H1 (cell line): ENCODE measurements at places on chromosomes 11 and 22. TPM values are rescaled to one million over a fixed set of nuclear protein-coding genes. Genes with fewer than 3 reads are reported as not detected.

Gene NRIP3
- total RNA-seq, result 7.1 and 7.8 TPM in 2 replicates

Gene HORMAD2
- total RNA-seq, result not detected in 2 replicates

DNA sequence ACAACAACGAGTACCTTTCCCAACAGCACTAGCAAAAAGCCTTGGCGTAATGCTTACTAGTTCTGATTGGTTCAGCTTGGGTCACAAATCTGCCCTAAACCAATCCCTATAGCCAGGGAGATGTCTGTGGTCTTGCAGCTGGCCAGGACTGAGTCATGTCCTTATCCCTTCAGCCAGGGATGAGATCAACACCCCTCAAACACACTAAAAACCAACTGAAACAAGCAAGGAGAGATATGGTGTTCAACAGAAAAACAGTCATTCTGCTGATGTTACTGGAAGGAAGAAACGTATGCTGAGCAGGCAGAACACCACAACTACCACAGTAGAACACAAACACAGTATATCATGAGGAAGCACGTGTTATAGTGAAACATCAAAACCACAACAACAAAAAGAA lies 375.6 kb downstream of the LARGE1 start:
- H3K27ac ChIP-seq, result no peak overlapping the region
- H3K4me1 ChIP-seq, result no peaks in the 10 kb centered on the region
- H3K27me3 ChIP-seq, result no peaks in the 10 kb centered on the region

DNA sequence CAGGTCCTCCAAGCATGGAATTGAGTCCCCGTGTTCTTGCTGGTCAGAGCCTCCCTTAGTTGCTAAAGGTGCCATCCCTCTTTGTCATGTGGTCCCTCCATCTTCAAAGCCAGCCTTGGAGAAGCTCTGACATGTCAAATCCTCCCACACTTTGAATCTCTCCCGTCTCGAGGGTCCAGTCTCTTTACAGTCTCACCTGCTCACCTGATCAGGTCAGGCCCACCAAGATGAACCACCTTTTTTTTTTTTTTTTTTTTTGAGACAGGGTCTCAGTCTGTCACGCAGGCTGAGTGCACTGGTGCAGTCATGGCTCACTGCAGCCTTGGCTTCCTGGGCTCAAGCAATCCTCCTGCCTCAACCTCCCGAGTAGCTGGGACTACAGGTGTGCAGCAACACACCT lies 100.3 kb upstream of the PRR5 start:
- no peak overlapping the region for H3K4me3 ChIP-seq
- no peak overlapping the region for H3K27ac ChIP-seq
- H3K36me3 ChIP-seq, result no peaks in the 10 kb centered on the region
- H3K27me3 ChIP-seq, result no peaks in the 10 kb centered on the region
- DNase-seq, result no peak

GRCh38 chr11:32561835-32562234 lies 21.8 kb upstream of the EIF3M start:
- no peak overlapping the region for H3K27ac ChIP-seq
- H3K4me1 ChIP-seq, result no peaks in the 10 kb centered on the region
- no peak overlapping the region for H3K4me3 ChIP-seq

- H3K4me1 ChIP-seq, result peaks cover 2% of the 10 kb centered on the region
- no peaks in the 10 kb centered on the region for H3K27me3 ChIP-seq
- H3K27ac ChIP-seq, result no peak overlapping the region
- no peak for DNase-seq
- H3K36me3 ChIP-seq, result no peaks in the 10 kb centered on the region
These were observed 203.4 kb downstream of the TBC1D22A start for GRCh38 chr22:46965555-46966494.

DNA sequence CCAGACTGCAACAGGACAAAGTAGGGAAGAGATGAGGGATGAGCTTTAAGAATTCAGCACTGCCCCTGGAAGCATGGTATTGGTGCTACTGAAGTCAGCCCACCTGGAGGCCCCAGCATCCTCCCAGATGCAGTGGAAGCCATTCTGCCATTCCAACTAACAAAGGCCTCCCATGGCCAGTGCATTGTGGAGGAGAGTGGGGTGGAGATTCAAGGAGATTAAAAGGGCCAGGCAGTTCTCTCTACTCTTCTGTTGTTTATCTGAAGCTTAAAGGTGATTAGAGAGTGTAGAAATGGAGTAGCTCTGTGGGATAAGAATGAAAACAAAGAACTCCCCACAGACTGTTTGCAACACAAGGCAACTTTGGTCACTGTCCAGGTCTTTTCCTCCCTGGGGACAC lies 24.1 kb upstream of the TSKU start:
- H3K36me3 ChIP-seq, result no peaks in the 10 kb centered on the region
- no peak for DNase-seq
- no peaks in the 10 kb centered on the region for H3K27me3 ChIP-seq
- peaks cover 5% of the 10 kb centered on the region; the same call in 1 of the 2 replicates for H3K4me1 ChIP-seq
- H3K4me3 ChIP-seq, result no peak overlapping the region
- no peak overlapping the region for H3K27ac ChIP-seq

DNA sequence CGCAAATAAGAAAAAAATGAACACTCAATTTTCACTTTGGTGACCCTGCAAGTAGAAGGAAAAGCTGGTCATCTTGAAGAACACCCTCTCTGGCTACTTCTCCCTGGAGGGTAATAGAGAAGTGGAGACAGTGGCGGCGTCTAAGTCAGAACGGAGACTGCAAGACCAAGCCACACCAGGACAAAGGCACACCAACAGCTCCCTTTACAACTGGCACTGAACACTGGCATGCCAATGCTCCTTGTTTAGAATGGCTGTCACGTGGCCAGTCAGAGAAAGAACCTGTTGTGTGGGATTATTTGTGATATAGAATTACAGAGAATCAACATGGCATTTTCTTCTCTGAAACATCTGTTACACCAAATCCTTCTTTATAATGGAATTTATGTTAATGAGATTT lies 61.3 kb upstream of the YPEL1 start:
- no peak overlapping the region for H3K4me3 ChIP-seq
- no peak overlapping the region for H3K27ac ChIP-seq
- H3K36me3 ChIP-seq, result peaks cover 5% of the 10 kb centered on the region
- DNase-seq, result no peak

DNA sequence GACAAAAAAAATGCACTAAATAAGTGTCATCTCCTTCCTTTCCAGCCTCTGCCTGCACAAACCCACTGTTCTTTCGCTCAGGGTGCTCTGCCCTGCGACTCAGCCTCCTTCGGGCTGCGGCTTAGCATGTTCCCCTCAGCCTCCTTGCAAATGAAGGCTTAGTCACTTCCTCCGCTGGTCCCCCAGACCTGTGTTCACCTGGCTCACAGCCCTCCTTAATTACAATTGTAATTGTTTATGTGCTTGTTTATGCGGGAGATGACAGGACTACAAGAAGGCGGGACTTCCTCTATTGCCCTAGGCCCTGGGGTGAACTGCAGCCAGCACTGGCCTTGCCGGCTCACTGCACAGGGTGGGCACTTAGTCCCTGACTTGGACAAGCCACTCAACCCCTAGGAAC lies 303.6 kb downstream of the KIRREL3 start:
- H3K4me1 ChIP-seq, result no peaks in the 10 kb centered on the region
- H3K27ac ChIP-seq, result no peak overlapping the region
- H3K4me3 ChIP-seq, result no peak overlapping the region
- H3K27me3 ChIP-seq, result no peaks in the 10 kb centered on the region

DNA sequence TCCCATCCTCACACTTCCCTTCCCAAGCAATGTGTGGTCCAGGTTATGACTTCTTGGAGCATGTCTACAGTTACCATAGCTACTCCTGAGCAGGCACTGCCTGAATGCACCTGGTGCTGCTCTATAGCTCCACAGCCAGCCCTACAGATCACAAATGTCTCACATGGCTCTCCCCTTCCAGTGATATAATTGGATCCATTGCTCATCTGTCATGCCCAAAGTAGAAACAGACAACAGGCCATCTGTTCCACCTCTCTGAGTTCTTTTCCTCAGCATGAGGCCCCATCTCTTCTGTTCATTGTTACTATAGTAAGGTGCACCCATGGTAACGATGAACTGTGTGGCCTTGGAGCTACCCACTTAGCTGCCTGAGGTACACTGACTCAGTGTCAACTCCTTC lies 320.3 kb upstream of the ZC3H12C start:
- no peak overlapping the region for H3K27ac ChIP-seq
- no peak for DNase-seq
- no peak overlapping the region for H3K4me3 ChIP-seq
- no peaks in the 10 kb centered on the region for H3K27me3 ChIP-seq
